Stimulated activated CD8-positive, alpha-beta memory T cell treated with anti-CD3 and anti-CD28 coated beads, Interleukin-12 subunit alpha, Interleukin-12 subunit beta, amount 100 ng/mL, for 1 hour (primary cell): ENCODE measurements at places on chromosomes 11 and 22.

GRCh38 chr11:87299041-87299481, 261.3 kb downstream of the TMEM135 start:
- no peak for DNase-seq

DNA sequence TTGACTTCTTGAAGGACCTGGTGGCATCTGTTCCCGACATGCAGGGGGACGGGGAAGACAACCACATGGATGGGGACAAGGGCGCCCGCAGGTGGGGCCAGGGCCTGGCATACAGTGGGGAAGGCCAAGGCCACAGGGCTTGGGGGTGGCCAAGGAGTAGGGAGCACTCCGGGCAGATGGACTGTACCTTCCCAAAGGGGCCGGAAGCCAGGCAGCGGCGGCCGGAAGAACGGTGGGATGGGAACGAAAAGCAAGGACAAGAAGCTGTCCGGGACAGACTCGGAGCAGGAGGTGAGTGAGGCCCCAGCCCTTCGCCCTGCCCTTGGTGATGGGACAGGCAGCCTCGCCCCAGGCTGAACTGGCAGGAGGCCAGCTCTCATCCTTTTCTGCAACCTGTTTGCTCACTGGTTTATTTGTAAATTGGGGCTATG, 1.2 kb downstream of the DRAP1 start:
- no peak for DNase-seq

DNA sequence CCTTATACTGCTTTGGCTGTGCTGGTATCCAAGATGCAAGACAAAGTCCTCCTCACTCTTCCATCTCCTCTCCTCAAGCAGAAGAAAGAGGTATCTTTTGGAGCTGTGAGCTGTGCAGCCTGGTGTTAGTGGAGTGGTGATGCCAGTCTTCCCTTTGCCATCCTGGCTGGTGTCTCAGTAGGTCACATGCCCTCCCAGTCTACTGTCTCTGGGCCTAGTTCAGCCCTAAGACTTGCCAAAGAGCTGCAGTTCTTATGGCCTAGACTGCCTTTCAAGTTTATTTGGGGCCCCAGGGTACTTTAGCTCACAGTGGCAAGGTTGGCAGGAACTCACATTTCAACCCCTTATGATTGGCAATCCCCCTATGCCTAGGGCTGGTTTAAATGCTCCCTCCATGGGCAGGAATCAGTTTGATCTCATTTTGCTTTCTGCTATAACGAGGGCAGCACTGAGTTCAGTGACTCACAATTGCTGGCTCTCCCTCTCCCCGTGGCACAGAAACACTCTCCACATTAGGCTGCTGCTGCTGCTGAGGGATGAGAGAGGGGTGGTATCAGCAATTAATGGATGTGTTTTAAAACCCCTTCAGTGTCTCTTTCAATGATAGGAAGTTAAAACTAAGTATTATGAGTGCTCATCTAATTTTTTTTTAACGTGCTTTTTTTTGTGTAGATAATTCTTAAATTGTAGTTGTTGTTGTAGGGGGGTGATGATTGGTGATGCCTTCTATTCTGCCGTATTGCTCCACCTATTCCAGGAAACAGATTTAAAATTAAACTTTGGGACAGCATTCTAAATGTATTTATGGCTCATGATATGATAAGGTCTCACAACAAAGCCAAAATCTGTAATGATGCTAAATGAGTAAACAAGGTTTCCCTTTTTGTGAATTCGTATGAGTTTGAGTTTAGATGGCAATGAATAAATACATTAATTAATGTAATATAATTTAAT, 1295.0 kb downstream of the JRKL start:
- DNase-seq = no peak

GRCh38 chr11:48013269-48013901, 33.0 kb downstream of the PTPRJ start:
- no peak for DNase-seq

DNA sequence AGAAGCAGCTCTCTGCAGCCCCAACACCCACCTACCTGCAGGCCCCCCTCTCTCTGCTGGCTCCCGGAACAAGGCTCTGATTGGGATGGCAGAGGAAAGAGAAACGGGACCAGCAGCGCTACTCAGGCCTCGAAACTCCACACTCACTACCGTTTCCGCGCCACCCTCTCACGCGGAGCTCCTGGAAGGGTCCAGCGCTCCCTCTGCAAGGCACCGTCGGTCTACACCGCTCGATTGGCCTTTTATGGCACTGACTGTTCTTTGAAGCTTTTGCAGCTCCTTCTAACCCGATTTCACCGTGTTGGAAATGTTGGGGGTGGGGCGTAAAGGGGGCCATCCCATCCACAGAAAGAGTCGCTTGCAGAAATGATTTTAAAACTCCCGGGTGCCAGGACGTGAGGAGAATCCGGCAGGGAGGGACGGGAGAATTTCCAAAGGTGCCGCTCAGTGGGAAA, 323 bp upstream of the PANX1 start:
- DNase-seq = no peak

DNA sequence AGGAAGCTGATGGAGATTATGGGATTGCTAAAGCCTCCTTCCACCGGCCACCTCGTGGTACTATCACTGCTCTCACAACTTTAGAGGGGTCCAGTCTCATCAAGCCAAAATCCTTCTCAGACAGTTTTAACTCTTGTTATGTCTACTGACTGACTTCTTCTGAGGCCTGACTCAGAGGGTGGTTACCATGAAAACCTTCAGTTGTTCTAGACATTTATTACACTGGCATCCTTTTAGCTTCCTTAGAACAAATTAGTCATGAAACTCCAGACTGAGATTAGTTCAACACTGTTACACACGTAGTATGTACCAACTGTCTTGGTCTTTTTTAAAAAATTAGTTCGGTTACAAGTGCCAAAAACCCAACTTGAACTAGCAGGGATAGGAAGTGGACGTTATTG, 7.5 kb downstream of the DIXDC1 start:
- DNase-seq = no peak
